ENCODE measurements at places on chromosomes 3 and 15.

DNA sequence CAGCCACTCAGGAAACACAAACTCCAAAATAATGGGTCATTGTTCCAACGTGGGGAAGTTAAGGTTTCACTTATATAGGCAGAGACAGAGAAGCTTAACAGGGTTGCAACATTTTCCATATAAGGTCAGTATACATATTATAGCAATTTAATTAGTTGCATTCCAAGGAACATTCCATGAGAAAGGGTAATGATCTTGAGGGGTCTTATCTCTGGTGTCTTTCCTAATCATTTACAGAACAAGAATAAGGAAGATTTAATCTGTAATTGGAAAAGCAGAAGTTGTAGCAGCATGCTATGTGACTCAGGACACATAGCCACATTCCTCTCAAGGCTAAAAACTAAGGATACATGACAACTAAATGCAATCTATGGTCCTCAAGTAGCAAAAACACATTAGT, 4.9 kb downstream of the MNS1 start:
- no peak for DNase-seq

DNA sequence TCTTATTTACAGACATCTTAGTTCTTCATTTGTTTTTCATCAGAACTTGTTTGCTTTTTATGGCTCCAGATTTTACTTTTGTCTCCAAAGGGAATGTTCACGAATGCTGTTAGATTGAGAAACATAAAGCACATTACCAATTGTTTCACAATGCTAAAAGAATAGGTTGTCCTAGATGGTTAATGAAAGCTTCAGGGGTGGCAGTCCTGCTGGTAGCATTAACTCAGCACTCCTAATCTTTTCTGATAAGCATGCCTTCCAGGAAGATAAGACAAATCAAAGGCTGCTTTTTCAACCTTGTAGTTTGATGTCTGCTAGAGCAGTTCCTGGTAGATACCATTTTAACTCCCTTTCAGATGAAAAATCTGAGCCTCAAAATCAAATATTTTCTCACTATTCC, 619.4 kb downstream of the PYDC2 start:
- no peak for DNase-seq

DNA sequence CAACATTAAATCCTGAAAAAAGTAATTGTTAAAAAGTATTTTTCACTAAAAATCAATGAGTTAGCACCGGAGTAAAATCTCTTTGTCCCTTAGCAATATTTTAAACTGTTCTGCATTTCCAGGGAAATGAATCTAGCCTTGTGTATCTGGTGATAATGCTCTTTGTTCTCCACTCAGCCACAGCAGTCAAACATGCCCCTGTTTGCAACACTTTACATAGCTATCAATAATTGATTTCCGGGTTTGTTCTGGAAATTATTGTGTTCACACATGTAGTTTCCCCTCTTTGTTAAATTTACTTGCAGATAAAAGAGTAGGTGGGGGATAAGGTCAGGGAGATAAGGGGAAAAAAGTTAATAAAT, 3.6 kb upstream of the A4GNT start:
- no peak for DNase-seq

DNA sequence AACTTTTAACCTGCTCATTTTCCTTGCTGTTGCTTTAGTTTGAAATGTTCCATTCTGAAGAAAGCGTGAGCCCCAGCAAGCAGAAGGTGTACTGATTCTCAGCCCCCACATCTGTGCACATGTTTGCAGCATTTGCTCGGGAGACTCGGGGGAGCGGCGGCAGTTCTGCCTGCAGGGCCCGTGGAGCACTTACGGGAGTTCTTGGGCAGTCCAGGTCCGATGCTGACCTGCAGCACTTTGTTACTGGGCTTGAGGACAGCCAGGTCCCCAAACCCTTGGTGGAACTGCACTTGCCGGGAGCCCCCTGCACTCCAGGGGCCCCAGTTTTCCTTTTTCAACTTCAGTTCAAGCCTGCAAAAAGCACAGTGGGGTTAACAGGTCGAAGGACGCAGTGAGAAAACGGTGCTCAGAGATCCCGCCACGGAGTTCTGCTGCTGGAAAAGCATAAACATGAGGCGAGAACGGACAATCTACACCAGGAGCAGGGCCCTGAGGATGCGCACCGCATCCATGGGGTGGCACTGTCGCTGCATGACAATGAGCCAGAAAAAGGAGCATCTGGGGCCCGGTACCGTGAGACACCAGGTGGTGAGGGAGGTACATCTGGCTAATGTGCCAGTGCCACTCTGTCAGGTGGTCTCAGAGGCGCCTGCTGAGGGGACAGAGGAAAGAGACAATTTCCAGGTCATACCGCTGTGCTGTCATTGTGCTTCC, 45.6 kb upstream of the LDHAL6B start:
- DNase-seq: no peak

DNA sequence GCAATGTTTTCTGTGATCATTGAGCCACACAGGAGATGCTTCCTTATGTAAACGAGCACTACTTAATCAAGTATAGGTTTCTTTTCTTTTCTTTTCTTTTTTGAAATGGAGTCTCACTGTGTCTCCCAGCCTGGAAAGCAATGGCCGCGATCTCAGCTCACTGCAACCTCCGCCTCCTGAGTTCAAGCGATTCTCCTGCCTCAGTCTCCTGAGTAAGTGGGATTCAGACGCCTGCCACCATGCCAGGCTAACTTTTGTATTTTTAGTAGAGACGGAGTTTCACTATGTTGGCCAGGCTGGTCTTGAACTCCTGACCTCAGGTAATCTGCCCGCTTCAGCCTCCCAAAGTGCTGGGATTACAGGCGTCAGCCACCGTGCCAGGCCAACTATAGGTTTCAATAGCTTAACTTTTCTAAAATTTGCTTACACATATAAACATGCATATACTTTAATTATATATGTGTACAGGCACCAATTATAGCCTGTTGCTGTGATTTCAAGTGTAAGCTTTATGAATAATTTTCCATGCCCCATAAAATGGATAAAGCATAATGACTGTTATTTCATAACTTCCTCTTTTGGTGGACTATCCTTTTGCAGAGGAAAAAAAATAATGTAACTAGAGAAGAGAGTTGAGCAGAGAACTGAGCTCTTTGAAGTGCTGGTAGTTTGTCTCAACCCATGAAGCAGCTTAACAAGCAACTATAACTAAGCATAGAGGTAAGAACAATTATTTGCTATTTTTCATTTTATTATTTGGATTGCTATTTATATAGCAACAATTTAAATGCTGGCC, 24.8 kb upstream of the MBNL1 start:
- no peak for DNase-seq

GRCh38 chr15:68375191-68375631, 56.8 kb downstream of the ITGA11 start:
- DNase-seq: no peak

GRCh38 chr3:188348435-188349244, 194.7 kb downstream of the LPP start:
- no peak for DNase-seq

GRCh38 chr3:126706631-126707030, 2.6 kb downstream of the CHCHD6 start:
- DNase-seq: no peak

GRCh38 chr3:4778119-4778518, 201.1 kb upstream of the BHLHE40 start:
- no peak for DNase-seq

- DNase-seq: no peak
Measured at GRCh38 chr3:176120507-176120906, 1076.8 kb downstream of the TBL1XR1 start.

- no peak for DNase-seq
Measured at GRCh38 chr3:182303169-182303568, 490.1 kb upstream of the ATP11B start.

DNA sequence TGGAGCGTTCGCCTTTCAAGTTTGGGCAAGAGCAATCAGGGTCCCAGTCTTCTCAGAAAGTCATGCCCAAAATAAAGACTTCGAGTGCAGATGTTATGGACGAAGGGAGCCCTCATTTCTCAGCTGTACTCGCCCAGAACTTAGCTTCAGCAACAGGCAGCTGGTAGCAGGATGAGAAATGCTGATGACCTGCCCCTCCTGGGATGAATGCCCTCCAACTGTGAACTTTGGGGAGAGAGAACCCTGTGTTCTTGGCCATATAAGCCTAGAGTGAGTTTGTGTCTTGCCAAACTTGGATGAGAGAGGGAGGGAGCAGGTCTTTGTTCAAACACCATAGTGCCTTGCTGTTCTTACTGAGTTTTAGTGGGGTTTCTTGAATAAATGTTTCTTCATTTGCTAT, 400.3 kb downstream of the LRTM1 start:
- DNase-seq: no peak

- no peak for DNase-seq
Measured at GRCh38 chr3:105691053-105691452, 177.8 kb downstream of the CBLB start.

DNA sequence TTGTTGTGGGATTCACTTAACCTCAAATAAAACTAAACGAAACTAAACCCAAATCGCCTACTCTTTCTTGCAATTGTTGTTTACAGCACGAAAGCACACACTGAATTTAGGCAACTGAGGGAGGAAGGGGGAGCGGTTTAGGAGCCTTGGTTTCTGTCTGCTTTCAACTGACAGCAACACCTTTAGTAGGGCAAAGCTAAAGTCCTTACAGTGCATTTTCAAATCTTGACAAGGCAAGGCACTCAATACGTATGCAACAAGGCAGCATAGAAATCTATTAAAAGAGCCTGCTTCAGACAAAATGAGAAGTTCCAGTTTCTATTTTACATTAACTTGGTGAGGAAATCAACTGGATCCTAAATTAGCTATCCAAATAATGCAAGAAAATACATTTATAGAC, 174.6 kb downstream of the CHST2 start:
- DNase-seq: no peak

GRCh38 chr3:171874879-171875278, 31.7 kb downstream of the TMEM212 start:
- DNase-seq: no peak

DNA sequence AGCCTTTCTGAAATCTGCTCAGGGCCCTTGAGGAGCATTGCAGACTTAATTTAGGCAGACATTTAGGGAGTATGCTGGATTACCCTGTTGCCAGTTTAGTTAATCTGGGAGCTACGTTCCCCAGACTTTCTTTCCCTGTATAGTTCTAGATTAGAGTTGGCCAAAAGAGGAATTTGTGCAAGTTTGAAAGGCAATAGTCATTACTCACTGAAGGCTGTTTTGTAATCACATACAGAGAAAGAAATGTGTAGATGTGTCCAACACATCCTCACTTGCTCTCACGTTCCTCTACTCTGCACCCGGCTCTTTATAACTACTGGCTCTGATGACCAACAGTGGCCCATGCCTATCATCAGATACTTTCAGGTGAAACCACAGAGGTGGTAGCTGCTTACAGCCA, 24.2 kb downstream of the MASP1 start:
- DNase-seq: no peak

DNA sequence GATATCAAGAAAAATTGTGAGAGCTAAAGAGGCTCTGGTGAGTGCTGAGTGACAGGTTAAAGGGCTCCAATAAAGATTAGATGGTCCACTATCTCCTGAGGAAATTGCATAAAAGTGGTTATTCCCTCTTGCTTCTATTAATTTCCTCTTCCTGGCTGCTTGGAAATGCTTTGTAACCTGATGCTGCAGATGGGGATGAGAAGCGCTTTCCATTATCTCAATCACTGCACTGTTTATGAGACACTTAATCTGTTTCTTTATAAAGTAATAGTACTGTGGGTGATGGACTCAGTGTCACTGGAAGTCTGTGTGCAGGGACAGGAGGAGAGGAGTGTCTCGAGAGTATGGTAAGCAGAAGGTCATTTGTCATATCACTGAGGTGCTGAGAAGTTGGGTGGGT, 305.3 kb downstream of the EPHB1 start:
- DNase-seq: no peak

- no peak for DNase-seq
Measured at GRCh38 chr3:177930771-177931170, 605.5 kb upstream of the KCNMB2 start.

GRCh38 chr3:172924546-172924945, 174.0 kb downstream of the ECT2 start:
- DNase-seq: no peak

DNA sequence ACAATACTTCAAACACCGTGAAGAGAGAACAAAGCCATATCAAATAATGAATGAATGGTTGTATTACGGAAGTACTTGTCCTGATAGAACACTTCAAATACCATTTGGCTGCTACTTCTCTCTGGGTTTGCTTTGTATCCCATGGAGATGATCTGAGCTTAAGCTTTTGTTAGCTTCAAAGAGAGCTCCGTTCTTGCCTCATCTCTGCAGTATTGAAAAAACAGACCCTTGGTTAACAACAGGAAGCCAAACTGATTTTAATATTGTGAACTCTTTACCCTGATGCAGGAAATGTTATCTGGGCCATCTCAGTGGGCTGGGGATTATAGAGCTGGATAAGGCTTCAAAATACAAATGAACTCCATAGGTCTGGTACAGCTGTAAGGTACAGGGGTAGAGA, 101.0 kb downstream of the CHL1 start:
- DNase-seq: no peak

DNA sequence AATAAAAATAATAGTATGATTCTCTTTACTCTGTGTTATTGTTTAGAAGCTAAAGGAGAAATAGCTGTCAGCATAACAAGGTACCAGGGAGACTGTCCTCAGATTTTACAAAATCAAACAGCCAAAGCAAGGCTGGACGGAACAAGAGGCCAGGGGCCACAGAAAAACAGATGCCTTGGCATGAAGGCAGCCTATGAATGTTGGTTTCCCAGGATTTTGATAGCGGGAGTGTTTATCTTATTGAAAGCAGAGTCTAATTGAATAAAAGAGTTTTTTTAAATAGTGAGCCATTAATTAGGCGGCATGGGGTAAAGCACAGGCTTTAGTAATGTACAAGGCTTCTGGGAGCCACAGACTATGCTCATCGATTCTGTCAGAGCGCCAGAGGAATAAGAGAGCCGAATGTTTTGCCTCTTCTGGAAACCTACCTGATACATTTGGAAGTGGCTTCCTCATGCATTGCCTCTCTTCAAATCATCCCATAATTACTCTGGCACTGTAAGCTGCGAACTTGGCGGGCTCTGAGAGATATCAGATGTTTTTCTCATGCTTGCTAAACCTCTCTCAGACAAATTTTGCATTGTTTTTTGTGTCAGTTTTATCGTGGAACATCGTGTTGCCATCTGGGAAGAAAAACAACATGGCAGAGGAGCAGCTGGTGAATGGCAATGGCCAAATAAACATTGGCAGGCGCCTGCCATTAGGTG, 30.4 kb upstream of the TMCO5A start:
- no peak for DNase-seq

GRCh38 chr3:81521855-81522254, 239.6 kb downstream of the GBE1 start:
- no peak for DNase-seq

DNA sequence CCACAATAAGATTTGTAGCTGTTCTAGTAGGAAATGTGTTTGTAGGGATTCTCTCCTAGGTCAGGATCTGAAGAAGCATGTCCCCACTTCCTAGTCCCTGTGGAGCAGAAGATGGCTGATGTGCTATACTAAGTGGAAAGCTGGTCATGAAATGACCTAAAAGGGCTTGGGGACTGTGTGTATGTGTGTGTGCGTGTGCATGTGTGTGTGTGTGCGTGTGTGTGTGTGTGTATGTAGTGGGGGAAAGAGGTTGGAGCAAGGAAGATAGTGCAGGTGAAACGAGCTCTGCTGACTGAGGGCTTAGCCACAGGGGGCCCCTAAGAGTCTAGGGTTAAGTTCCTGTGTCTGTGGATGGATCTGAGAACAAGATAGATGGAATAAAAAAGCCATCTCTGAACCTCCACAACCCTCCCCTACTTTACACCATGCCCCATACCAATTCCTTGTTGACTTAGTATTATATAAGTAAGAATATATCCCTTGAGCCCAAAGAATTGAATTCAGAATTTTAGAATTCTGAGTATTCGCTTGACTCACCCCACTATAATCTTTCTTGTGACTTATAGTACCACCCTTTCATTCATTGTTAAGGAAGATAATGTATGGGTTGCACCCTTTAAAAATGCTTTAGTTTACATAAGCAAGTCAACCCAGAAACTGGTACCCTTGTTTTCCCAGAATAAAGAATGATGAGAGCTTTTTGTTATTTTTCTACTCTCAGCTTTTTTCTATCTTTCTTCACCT, 96.1 kb downstream of the RPL22L1 start:
- DNase-seq: no peak
